LHCN-M2 (cell line): ENCODE measurements at places on chromosomes 1 and 21. TPM values are rescaled to one million over a fixed set of nuclear protein-coding genes. Genes with fewer than 3 reads are reported as not detected.

DNA sequence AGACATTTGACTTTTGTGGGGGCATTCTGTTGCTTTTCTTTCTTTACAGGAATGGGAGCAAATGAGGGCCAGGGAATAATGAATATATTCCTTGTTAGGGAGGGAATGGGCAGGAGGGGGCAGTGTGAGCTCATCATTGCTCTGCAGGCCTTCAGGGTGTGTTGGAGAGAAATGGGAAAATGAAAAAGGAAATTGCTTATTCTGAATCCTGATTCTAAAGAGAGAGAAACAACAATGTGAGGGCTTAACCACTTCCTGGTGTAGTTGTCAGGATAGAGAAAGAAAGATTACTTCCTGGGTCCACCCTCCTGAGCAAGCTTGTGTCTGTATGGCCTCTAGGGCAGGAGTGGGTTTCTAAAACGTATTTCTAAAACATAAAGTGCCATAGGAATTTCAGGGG is 28.3 kb downstream of the VANGL2 start:
- peak; percentile 32 for DNase-seq

DNA sequence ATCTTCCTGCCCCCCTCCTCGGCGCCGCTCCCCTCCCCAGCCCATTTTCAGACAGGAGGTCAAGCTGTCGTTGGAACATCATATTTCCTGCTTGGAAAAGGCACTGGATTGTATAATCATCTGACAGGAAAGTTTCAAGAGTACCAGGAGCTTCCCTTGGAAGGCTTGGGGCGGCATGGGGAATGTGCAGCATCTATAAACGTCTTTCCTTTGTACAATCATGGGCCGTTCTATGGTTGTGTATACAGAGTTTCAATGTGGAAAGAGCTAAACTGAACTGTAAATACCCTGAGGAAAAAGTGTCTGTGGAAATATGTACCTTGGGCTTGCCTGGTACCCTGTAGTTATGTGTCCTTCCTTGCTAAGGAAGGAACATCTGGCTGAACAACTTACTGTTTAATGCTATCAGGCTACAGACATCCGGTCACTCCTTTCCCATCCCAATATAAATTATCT is 368.1 kb upstream of the ADGRL2 start:
- DNase-seq, result no peak

GRCh38 chr1:70902211-70902610 is 145.4 kb downstream of the PTGER3 start:
- no peak for DNase-seq

DNA sequence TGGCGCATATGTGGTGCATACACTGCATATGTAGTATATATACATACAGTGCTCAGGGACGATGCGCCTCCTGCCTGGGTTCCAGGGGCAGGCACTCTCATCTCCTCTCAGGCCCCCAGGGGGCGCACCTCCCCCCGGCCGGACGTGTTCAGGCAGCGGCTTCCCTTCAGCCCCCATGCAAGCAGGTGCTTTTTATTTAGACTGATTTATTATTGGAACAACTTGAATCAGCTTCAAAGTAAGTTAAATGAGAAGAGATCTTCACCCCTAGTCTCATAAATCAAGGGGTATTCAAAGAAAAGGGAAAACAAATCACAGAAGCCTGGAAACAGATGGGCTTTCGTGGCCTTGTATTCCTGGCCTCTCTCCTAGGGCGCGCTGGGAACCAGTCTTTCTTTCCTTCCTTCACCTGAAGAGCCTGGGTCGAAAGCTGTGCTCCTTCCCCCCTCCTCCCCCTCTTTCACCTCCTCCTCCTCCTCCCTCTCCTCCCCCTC is 64.6 kb downstream of the UBIAD1 start:
- DNase-seq, result peak; percentile 10

DNA sequence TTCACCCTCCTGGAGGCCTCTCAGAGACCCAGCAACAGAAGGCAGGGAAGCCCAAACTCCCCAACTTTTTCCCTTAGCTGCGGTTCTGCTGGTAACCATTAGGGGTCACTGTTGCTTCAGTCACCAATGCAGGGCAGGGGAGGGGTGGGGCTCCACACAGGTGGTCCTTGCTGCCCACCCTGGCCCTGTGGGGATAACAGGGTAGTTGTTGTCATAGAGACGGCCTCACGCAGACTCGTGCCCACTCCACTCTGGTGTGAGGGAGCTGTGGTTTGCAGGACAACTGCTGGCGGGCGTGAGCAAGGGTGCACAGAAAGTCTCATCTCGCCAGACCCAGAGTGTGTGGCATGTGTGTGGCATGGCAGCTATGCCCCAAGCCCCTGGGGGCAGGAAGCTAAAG is 19.9 kb downstream of the INSRR start:
- DNase-seq, result no peak

DNA sequence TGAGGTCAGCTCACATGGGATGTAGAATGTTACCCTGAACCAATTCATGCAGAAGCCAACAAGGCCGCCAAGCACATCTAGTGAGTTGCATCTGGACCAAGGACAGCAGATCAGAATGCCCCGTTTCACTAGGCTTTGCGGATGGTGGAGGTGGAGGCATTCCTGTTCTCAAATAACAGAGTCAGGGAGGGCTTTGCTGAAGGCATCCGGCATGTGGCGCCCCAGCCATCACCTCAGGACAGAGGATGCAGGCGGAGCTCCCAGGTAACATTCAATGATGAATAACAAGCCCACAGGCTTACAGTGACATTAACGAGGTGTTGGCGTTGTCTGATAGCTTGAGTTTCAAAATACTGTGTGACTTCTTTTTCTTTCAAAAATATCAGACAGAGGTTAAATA is 476.2 kb downstream of the CAMTA1 start:
- no peak for DNase-seq

DNA sequence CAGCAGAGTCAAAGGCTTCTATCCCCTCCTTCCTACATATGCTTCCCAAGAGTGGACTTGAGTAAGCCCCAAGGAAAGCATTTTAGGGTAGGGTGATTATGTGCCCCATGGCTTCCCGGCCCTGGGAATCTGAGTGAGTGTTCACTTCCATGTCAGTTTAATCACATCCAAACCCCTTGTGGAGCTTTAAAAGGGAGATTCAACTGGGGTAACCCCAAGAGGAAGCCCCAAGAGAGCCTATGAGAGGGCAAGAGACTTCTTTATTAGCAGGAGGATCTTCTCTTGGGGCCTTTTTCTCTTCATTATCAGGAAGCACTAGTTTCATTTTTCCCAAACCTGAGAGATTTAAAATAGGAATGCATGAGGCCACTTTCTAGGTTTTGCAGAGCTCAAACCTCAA is 97.0 kb upstream of the IRF2BP2 start:
- DNase-seq, result no peak

GRCh38 chr1:107934578-107934977 is 30.4 kb downstream of the VAV3 start:
- peak; percentile 36 for DNase-seq

MAN1C1 gene
- total RNA-seq, result 0.45 and 2.1 TPM in 2 replicates
